Activated CD8-positive, alpha-beta memory T cell treated with anti-CD3 and anti-CD28 coated beads, Interleukin-2, amount 50 U/mL, for 48 hours (primary cell): ENCODE measurements at places on chromosomes 2 and 18.
A peak's percentile ranks its signal among the peaks of the same experiment; 100 is the strongest.

DNA sequence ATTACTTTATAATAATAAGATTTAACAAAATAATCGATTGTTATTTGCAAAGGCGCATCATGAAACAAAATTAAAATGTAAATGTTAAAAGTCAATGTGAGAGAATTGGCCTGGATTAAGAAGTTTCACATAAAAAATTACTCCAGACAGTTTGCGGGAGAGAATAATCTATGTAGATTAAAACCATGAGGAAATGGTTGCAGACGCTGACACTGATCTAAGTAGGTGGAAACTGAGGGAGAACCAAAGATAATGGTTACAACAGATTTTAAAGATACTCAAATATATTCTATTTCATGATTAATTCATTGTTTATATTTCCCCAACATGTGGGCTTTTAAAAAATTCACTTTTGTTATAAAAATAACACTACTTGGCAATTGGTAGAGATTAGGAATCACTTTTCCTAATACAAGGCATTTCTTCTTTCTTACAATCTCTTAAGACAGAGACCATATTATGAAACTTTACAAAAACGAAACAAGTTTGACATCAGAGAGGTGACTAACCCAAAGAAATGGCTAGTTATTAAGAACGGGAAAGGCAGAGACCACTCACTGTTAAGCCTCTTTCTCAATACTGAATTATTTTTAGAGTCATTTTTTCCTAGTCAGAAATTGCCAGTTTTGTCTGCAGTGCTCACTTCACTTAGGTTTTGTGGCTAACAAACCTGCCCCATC is 1.6 kb downstream of the KANSL1L start:
- DNase-seq: no peak

GRCh38 chr2:190994148-190994547 is 19.8 kb downstream of the STAT1 start:
- no peak for DNase-seq

DNA sequence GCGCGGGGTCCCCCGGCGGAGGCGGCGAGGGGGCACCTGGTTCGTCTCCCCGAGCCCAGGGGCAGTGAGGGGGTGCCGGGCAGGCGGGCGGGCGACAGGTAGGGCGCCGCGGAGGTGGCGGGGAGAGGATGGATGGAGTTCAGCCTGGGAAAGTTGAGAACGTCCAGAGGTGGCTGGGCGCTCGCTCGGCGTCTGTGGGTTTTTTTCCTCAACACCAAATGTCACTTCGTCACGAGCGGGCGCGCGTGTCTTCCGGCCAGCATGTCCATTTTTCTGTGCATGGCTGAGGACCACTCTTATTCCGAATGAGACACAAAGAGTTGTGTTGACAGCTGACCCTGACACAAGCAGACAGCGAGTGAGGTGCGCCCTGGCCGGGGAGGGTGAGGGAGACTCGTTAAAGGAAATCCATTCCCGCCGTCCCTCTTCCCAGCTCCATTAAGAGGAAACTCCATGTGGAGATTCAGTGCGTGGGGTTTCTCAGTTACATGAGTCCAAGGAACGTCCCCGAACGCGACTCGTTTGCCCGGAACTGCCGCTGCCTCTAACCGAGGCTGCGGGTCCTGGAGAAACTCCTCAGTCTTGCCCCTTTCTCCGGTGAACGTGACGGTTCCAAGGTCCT is 859 bp downstream of the GREB1L start:
- peak; percentile 51 for DNase-seq

DNA sequence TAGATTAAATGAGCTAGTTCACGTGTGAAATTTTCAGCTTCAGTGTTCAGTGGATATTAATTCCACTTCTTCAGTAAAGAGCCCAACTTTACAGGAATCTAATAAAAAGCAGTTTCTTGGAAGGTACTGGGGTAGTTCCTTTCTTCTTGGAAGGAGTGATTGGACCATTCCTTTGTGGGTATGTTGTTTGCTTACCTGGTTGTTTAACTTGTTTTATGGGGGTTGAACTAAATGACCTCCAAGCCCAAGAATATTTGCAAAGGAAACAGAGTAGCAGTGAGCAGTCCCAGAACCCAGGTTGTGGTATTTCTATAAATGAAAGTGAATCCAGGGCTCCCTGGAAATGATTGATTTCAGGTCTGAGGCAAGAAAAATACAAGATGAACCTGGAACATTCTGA is 31.4 kb downstream of the KCNJ13 start:
- DNase-seq: no peak

DNA sequence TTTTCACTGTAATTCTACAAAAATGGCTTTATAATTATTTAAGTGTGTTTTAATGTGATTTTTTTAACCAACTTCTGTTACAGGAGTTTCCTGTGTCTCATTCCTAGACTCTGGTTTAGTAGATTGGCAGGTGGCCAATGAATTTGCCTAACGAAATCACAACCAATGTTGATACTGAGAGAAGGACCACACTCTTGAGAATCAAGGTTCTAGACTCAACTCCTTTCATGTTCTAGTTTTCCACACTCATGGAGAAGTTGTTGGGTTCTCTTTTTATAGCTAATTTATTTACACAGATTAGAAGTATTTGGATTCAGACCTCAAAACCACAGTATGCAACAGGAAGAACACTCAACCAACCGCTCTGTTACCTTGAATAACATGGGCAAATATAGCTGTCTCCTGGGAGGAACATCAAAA is 22.6 kb upstream of the USP34 start:
- DNase-seq: no peak

- DNase-seq: peak; percentile 23
These were observed 237.0 kb downstream of the ALPK2 start for GRCh38 chr18:58391932-58392323.

DNA sequence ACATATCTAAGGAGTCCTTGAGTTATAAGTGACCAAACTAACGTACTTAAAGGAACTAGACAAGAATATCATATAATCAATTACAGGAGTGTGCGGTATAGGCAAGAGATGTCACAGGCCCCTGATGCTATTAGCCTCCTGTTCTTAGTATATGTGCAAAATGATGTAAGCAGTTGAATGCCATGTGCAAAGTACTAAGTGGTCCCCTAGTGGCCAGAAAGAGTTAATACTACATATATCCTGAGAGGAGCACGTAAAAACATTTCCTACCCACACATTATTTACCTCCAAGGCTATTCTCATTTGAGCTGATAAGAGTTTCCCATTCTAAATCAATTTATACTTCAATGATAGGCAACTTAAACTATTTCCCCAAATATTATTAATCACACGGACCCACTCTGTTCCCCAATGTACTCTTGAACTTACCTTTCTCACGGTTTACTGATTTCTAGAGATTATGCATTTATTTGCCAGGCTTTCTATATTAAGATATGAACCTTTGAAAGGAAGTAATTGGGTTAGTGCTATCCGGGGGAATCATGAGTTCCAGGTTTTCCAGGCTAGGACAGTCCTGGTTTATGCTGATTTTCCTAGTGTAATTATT is 158.0 kb upstream of the KLHL14 start:
- DNase-seq: no peak

GRCh38 chr2:12448846-12449505 is 267.8 kb upstream of the TRIB2 start:
- no peak for DNase-seq

DNA sequence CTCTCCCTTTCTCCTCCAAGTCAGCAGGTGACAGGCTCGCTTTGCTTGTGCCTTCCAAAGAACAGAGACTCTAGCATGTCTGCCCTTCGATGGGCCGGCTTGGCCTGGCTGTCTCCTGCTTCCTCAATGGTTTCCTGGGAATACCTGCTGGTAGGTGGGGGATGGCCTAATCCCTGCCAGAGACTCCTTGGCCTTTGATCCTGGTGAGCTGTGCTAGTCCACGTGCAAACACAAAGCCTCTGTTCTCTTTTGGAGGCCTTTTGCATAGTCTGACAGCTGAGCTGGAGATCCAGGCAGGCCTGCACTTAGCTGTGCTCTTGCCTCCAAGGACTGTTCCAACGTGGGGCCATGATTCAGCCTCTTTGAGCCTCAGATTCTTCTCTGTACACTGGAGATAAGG is 67.6 kb downstream of the ARL4C start:
- DNase-seq: no peak

GRCh38 chr2:54524226-54524991 is 68.3 kb downstream of the SPTBN1 start:
- no peak for DNase-seq

DNA sequence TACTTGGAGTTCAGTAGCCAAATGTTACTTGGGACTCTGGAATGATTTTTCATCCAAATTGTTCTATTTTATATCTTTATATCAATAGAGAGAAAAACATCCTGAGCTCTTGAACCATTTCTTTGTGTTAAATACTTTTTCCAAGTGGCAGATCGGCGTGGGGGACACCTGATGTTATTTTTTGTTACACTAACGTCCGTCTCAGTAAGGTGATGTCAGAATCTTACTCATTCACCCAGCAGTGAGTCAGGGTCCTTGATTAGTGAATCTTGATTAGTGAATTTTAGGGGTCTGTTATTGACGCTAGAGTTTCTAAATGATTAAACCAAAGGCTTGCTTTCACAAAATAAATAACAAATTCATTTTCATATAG is 1.7 kb downstream of the MIB1 start:
- DNase-seq: no peak

- no peak for DNase-seq
These were observed 92.0 kb upstream of the GULP1 start for GRCh38 chr2:188199716-188200128.

- peak; percentile 82 for DNase-seq
These were observed 46.7 kb downstream of the LDLRAD4 start for GRCh38 chr18:13265008-13265910.

DNA sequence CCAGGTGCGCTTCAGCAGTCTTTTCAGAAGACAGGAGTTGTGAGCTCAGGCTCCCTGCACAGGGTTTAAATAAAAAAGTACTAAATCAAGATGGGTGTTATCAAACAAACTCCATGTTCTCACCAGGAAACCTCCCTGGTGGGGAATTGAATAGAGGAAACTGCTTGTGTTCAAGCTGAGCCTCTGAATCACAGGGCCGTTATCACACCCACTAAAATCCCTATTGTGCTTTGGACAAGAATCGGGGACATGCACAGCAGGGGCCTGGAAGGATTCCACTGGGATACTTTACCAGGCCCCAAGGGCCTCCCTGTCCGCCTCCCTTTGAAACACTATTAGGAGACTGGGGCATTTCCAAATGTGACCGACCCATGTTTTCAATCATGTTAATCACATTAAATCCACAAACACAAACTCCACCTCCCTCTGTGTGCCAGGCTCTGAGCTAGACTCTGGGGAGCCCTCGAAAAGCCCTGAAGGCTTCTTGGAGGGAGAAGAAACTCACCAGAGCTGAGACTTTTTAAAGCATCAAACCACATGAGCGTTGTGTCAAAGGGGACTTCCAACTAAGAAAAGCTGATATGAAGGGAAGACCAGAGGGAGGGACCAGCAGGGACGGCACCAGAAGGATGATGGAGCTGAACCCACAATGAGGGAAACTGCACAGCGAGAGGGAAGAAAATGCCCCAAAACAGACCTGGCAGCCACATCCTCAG is 458.7 kb upstream of the ID2 start:
- DNase-seq: no peak

DNA sequence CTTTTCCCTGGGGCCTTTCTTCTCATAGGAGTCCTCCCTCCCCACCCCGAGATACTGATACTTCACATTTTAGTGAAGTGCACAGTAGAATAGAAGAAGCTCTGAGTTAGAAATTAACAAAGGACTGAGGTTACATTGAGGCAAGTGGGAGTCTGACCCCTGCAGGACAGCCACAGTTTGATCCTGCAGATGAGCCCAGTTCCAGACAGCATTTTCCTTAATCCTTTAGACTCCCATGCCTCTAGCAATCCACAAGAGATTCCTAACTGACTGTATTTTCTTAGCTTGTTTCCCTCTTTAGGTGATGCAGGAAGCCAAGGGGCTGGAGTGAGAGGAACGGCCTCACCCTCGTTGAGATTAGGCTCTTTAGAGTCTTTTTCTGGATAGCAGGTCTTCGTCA is 204.0 kb downstream of the CYRIA start:
- DNase-seq: no peak

DNA sequence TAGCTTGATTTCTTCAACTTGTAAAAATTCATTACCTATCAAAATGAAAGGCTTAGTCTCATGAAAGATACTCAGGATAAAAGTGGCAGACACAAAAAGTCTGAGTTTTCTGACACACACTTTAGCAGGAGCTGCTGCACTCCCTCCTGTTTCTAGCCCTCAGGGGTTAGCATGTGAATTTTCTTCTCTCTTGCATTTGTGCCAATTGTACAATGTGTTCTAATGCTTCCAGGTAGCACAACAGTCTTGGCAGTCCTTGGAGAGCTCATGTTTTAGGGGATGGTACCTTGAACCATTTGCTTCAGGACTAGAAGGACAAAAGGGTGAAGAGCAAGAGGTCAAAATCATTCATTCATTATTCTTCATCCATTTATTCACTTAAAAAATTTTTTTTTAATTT is 316.8 kb downstream of the AFF3 start:
- DNase-seq: no peak

- no peak for DNase-seq
These were observed 603.4 kb downstream of the DSC3 start for GRCh38 chr18:30439174-30439573.

- no peak for DNase-seq
These were observed 63.4 kb downstream of the OLA1 start for GRCh38 chr2:174184915-174185314.

DNA sequence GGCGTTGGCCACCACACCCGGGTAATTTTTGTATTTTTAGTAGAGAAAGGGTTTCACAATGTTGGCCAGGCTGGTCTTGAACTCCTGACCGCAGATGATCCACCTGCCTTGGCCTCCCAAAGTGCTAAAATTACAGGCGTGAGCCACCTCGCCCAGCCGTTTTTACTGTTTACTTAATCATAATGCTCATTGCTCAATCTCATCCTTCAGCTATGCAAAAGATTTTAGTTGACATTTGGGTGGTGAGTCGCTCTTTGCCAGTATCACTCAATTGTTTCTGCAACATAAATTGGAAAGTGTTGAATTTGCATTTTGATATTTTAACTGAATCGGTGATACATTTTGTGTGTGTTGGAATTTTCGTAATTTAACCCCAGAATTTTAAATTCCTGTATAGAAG is 7.8 kb upstream of the ZNF532 start:
- no peak for DNase-seq

GRCh38 chr2:158125756-158126498 is 24.3 kb downstream of the UPP2 start:
- DNase-seq: no peak

DNA sequence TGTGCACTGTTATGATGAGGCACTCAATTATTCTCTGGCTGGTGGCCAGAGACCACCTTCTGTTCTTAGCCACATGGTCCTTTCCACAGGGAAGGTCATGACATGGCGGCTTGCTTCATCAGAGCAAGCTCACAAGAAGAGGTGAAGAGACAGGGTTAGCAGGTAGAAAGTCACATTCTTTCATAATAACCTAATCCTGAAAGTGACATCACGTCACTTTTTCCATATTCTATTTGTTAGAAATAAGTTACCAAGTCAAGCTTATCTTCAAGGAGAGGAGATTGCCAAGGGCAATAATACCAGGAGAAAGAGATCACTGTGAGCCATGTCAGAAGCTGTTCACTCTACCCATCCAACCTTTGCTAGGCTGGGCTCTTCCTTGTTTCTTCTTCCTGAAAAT is 139.4 kb downstream of the OSR1 start:
- DNase-seq: no peak

DNA sequence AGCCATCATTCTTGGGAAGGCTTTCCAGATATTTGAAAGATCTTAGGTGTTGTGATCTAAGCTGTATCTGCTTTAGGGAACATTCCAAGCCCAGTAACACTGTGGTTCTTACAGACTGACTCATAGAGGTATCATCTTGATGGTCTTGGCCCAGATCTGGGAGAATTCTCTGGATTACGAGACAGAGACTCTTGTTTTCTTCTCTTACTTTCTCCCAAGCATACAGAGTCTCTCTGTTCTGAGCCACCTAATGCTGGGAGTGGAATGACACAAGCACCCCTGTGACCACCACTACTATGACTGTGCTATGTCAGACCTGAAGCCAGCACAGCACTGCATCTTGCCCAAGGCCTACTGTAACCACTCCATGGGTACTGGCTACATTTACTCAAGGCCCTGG is 81.0 kb upstream of the EPAS1 start:
- no peak for DNase-seq
